DMS79 (cell line): ENCODE measurements at places on chromosomes 6 and 20.

GRCh38 chr20:550611-551010 lies 7.0 kb upstream of the CSNK2A1 start:
- no peak for DNase-seq

GRCh38 chr6:108588586-108588985 lies 27.9 kb downstream of the FOXO3 start:
- DNase-seq = no peak

- no peak for DNase-seq
These were observed 53.5 kb upstream of the UNC93A start for GRCh38 chr6:167237438-167238145.

DNA sequence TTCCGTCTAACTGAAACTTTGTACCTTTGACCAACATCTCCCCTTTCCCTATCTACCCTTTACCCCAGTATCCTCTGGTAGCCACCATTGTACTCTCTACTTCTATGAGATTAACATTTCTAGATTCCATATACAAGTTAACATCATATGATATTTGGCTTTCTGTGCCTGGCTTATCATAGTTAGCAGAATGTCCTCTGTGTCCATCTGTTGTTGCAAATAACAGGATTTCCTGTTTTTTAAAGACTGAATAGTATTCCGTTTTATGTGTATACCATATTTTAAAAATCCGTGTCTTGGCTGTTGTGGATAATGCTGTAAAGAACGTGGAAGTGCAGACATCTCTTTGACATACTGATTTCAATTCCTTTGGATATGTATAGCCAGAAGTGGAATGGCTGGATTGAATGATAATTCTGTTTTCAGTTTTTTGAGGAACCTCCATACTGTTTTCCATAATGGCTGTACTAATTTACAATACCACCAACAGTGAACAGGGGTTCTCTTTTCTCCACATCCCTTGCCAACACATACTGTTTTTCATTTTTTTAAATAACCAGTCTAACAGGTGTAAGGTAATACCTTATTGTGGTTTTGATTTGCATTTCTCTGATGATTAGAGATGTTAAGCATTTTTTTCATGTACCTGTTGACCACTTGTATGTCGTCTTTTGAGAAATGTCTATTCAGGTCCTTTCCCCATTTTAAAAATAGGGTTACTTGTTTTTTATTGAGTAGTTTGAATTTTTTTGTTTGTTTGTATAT lies 53.8 kb downstream of the CDC5L start:
- DNase-seq = no peak

- DNase-seq = no peak
These were observed 552.2 kb downstream of the TFAP2A start for GRCh38 chr6:9862603-9863167.
